ENCODE measurements at places on chromosomes 1 and 21. TPM values are rescaled to one million over a fixed set of nuclear protein-coding genes. Genes with fewer than 3 reads are reported as not detected.

NMNAT2 gene
- polyA plus RNA-seq: 1.4 TPM

PDZK1 gene
- polyA plus RNA-seq: 3.0 TPM

ARMH1 gene
- polyA plus RNA-seq: 5.2 TPM

SLFNL1 gene
- 1.1 TPM for polyA plus RNA-seq

NBPF6 gene
- polyA plus RNA-seq: not detected

TARBP1 gene
- polyA plus RNA-seq: 105 TPM

- no peak for DNase-seq
These were observed 22.4 kb downstream of the LAMB3 start for GRCh38 chr1:209629621-209630382.

- DNase-seq: no peak
These were observed 360.4 kb upstream of the NR5A2 start for GRCh38 chr1:199667089-199667488.

GRCh38 chr1:85584264-85584781 lies 3.8 kb downstream of the CCN1 start:
- no peak for DNase-seq

DNA sequence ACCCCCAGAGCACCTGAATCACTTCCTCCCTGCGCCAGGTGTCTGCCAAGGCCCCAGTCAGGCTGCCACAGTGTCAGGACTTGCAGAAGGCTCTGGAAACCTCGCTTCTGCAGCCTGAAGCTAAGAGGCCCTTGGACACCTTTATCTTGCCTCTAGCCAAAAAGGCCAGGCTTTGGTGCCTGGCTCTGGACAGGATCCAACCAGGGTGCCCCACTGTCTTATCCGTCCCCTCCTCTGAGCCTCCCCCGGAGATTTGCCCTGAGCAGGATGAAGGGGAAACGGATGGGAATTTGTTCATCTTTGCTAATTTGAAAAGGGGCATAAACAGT lies 12.8 kb upstream of the CLSTN1 start:
- peak; percentile 23 for DNase-seq

- DNase-seq: no peak
These were observed 15.9 kb downstream of the RNU5D-1 start for GRCh38 chr1:44714944-44715571.

DNA sequence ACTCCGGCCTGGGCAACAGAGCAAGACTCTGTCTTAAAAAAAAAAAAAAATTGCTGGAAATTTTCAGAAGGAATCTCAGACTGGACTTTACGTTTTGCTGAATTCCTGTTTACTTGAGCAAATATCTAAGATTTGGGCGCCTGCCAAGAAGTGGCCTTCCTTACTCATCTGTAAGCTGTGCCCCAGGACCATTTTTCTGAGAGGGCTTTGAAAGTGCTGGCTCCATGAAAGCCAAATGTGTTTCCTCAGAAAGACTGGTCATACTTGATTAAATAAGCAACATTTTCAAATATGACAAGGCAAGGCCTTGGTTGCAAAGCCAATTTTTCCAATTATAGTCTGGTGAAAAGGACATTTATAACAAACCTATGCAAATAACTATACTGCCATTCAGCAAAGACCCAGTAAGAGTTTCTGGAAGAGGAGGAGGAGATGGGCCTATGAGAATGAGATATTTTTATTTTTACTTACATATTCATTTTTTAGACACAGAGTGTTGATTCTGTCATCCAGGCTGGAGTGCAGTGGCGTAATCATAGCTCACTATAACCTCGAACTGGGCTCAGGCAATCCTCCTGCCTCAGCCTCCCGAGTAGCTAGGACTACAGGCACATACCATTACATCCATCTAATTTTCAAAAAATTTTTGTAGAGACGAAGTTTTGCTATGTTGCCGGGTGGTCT lies 56.3 kb upstream of the HTR1D start:
- peak; percentile 16 for DNase-seq

DNA sequence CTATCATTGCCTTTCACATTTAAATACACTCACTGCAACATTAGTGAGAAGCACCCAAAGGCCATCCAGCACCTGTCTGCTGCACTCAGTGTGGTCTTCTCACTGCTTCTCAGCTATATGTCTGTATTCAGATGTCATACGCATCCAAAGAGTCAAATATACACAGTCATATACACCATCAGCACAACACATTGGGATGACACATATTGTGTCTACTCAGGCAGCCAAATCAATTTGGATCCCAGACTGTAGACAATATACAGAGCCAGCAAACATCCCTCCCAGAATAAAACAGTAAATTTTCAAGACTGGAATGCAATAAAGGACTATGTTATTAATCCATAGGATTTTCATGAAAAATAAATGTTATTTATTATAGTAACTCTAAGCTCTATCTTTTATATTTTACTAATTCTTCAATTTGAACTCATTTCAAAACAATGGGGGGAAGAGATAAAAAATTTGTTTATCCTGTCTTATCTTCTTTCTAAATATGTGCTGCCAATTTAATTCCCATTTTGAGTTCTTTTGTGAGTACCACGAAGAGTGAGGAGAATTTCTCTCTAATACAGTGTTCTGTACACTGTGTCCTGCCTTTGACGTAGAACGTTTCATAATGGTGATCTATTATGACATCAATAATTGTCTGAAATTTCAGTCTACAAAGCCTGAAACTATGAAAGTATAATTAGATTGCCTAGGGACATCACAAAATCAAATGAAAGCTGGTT lies 602.2 kb upstream of the CXADR start:
- no peak for DNase-seq

GRCh38 chr1:217342105-217342504 lies 288.8 kb downstream of the GPATCH2 start:
- no peak for DNase-seq

DNA sequence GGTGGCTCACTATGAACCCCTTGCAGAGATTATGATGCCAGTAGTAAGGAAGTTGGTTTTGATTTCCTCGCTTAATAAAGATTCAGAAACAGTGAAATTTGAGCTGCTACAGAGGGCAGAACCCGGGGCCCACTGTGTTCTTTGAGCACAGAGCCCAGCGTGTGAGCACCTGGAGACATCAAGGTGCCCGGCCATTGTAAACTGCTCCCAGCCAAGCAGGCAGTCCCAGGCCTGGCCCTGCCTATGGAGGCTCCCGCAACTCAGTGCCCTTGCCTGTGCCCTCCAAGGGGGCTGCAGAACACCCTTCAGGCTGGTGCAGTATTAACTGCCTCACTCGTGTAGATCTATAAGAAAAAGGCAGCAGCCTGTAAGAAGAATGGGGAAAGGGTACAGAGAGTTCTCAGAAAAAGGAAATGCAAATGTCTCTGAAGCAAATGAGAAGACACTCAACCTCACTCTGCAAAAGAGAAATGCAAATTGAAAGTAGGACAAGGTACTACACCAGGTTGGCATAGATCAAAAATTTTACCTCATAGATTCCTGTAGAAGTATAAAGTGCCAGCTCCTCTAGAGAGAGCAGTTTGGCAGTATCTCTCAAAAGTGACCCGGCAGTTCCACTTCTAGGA lies 323.7 kb downstream of the HHAT start:
- no peak for DNase-seq

DNA sequence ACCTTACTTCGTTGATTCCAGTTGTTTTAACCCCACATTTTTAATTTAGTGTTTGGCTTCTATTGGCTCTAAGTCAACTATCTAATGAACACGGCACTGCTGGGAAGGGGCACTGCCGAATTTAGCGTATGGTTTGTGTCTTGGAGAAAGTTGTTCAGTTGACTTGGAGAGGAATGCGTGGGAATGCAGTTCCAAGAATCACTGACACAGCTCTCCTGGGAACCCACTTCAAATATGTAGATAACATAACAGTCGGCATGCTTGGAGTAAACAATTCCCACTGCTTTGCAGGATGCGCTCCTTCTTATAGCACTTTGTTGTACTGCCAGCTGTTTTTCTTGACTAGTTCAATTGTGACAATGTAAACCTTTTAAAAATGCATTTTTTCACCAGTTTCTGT lies 104.3 kb downstream of the RYR2 start:
- no peak for DNase-seq

DNA sequence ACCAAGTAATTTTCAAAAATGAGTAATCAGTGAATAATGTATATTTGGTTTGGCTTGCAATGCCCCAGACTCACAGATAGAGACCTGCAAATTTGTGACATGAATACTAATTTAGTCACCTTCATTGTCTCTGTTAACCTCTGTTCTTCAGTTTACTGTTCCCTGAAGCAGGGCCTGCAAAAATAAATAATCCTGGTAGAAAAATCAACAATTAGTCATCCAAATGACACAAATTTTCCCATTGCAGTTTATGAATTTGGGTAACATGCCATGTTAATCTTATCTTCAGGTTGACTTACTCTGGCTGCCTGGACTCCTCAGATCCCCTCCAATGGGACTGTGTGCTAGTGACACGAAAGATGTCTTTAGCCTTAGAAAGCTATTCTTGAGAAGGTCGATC lies 289.5 kb downstream of the PAPPA2 start:
- DNase-seq: no peak

DNA sequence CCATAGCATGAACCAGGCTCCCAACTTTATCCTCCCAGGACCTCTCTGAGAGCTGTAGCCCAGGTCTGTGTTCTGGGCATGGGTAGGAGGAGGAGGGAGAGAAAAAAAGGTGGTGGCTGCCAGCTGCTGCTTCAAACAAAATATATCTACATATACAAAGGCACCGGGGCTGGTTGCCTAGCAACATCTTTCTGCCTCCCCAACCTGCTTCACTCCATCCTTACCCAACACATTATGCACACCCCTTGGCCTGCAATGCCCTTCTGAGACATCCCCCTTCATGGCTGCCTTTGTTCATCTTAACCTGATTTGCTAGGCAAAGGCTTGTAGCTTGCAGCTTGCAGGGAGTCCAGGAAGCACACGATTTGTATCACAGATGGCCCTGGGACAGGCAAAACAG lies 27.2 kb upstream of the ATP1A1 start:
- DNase-seq: no peak

- DNase-seq: no peak
These were observed 70.8 kb upstream of the CLDN14 start for GRCh38 chr21:36550761-36551160.

DNA sequence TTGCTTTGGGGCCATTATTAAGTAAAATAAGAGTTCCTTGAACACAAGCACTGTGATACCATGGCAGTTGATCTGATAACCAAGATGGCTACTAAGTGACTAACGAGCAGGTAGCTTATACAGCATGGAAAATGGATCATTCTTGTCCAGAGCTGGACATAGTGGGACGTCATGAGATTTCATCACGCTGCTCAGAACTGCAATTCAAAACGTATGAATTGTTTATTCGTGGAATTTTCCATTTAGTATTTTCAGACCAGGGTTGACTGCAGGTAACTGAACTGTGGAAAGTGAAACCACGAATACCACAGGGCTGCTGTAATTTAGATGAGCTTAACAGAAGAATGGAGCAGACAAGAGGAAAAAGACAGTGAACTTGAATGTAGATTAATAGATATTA lies 38.9 kb downstream of the CCDC18 start:
- DNase-seq: no peak

DNA sequence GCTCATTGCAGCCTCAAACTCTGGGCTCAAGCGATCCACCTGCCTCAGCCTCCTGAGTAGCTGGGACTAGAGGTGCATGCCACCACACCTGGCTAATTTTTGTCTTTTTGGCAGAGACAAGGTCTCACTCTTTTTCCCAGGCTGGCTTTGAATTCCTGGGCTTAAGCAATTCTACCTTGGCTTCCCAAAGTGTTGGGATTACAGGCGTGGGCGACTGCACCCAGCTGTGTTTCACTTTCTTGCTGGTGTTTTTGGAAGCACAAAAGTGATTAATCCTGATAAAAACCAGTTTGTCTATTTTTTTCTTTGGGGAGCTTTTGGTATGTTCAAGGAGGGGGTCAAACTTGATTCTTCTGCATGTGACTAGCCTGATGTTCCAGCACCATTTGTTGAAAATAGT lies 19.3 kb downstream of the RNF11 start:
- no peak for DNase-seq

GRCh38 chr1:211589782-211590721 lies 11.1 kb upstream of the SLC30A1 start:
- DNase-seq: no peak

DNA sequence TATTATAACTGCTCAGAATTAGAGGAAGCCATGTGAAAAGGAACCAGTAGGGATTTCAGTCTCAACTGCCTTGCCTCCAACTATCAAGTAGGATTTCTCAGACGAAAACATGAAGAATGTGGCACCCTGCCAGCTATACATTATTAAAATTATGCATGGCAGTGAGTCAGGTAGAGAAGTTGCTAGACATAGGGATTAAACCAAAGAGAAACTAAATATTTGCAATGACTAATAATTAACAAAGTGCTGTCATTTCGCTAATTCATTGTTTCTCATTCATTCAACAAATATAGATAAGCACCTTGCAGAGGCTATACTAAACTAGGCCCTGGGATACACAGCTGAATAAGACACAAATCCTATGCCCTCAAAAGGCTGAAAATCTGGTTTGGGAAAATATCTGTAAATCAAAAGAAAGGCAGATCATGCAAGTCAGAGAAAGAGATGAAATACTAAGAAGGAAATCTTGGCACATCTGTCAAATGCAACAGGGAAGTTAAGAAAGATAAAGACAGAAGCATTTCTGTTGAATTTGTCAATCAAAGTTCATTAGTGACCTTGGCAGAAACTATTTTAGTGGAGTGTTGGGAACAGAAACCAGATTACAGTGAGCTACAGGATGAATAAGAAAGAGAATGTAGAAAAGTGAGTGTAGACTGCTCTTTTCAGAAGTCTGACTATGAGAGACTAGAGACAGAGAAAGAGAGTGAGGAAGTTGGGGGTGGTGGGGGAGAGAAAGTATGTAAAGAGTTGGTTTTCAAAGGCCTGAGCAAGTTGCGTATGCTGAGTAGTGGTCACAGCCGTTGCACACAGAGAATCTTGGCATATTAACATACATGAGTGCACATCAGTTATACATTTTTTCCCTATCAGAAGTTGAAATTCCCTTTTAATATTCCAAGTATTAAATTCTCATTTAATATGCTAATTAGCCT lies 14.7 kb upstream of the NBPF11 start:
- no peak for DNase-seq

DNA sequence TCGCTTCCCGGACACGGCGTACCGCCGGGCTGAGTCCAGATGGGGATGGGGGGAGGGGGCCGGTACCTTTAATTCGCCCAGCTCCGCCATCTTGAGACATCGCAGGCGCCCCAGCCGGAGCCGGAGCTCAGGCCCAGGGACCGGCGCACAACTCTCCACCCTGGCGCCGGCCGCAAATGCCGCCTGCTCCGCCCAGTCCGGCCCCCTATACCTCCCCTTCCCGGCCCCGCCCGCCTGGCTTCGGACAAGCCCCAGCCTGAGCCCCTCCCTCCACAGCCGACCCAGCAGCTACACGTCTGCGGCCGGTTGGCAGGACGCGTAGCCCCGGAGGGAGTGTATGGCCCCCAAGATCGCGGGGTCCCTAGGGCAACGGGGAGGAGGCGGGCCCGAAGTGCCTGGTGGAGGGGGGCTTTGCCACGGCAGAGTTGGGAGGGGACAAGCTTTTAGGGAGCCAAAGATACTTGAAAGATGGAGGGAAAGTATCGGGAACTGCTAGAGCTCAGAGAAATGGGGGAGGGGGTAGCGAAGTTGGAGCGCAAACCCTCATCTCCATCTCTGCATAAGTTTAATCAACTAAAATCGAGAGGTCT lies at the start of gene PIAS3:
PIAS3 (minus strand) TSS at position 181 of the 590 bp plus-strand sequence; CDS start at position 90, 91 bp downstream.
- DNase-seq: peak; percentile 96

DNA sequence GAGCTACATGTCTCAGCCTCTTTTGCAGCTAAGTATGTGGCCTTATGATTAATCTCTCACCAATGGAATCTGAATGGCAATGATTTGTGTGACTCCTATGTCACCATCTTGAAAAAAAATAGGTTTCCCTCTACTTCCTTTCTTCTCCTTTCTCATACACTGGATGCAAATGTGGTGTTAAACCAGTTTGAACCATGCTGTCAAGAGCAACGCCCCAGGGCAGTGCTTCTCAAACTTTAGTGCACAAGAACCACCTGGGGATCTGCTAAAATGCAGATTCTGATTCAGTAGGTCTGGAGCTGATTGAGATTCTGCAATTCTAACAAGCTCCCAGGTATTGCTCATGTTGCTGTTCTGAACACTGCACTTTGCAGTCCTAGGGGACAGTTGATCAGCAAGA lies 44.7 kb upstream of the ZNF644 start:
- no peak for DNase-seq
